ENCODE measurements at places on chromosomes 2 and 18.

DNA sequence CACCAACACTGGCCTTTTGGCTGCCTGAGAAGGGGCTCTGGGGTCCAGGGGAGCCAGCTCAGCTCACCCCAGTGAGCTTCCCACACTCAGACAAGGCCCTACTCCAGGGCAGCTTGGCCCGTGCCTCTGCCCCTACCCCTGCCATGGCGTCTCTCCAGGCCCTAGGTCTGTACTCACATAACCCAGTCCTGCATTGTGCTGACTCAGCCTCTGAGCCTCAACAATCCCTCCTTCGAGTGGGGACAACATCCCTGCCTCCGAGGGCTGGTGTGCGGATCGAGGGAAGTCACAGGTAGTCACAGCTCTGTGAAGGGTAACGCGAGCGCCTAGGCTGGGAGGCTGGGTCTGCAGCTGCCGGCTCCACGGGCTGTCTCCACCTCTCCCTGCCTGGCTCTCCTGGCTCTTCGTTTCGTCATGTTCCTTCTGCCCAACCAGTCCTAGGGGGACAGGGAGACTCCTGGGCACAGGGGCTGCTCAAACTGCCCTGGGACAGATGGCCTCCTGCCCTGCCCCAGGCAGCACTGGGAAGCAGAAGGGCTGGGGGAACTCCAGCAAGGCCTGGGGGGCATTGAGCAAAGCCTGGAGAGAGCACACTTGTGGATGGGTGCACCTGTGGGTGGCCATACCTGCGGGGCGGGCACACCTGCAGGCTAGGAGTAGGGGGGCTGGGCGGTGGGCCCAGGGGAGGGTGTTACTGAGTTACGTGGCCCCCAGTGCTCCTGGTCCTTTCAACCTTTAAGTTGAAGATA lies 74.6 kb downstream of the RRM2 start:
- no peak for DNase-seq

- no peak for DNase-seq
Measured at GRCh38 chr2:25650256-25650655, 23.1 kb downstream of the DTNB start.

DNA sequence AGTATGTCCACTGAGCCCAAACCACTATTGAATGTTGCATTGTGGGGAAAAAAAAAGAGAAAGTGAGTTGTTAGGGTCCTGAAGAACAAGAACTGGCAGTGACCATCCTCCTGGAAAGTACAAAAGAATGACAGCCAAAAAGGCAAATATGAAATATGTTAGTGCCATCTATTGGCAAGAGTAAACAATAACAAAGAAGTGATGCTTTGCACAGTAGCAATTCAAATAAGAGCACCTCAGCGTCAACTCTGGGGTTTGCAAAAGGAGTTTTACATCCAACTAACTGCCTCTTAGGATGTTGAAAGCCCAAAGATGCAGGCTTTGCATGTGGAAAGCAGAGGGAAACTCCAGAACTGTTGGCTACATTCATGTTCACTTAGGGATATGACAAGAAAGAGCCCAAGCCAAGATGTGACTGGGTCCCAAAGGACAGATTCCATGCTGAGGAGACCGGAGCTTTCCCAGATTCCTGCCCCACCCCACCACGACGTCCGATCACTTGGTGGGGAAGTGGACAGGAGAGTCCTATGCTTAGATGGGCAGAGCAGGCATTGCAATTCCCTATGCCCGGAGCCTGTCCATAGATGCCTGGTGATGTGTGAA lies 15.6 kb downstream of the TRABD2A start:
- DNase-seq, result no peak

DNA sequence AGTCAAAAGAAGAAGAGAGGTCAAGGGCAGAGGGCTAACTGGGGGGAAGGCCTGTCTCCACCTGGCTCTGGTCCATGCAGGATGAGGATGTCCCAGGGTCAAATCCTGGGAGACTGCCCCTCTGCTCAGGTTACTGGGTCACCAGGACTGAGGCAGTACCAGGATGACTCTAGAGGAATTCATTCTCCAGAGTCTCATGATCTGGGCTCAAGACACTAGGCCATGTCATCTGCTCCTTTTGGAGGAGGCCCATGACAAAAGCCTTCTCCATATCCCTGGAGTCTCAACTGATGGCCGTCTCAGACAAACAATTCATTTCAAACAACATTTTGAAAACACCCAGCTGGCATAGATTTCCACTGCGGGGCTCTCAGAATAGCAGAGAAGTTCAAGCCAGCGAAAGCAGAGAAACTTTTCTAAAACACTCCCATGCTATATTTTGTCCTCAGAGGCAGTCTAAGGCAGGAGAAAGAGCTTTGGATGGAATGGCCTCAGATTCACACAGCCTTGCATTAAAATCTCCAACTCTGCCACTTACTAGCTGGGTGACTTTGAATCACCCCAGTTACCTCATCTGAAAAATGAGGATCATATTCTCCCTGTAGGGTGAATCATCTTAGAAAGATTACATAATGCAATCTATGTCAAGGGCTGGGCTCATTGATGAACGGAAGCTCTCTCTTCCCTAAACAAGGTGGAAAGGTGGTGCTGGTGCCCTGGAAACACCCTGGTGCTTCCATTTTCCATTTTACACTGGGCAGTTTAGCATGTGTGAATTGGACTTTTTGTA lies 48.8 kb upstream of the LCLAT1 start:
- DNase-seq, result no peak

DNA sequence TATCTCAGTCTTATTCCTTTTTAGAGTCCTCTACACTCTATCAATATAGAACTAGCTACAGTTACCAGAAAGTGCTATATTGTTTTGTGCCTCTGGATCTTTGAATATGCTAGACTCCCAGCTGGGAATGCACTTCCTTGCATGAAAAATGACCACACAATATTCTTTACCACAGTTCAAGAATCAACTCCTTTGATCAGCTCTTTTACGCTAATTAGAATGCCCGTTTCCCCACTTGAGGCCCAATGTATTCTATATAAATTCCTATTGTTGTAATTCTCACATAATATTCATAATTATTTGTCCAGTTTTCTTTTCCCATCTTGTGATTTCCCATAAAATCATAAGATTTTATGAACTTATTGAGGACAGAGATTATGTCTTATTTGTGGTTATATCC lies 142.2 kb downstream of the UBE2E3 start:
- DNase-seq, result no peak

DNA sequence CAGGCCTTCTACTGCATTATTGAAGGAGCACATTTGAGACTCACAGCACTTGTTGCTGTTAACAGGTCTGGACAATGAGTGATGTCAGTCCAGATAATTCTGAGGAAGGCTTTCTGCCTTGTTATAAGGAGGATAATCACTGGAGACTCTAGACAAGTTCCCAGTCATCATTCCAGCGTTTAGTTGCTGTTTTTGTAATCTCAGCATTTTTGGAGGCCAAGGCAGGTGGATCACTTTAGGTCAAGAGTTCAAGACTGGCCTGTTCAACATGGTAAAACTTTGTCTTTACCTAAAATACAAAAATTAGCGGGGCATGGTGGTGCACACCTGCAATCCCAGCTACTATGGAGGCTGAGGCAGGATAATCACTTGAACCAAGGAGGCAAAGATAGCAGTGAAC lies 39.6 kb upstream of the TRIM43B start:
- no peak for DNase-seq

- DNase-seq, result no peak
Measured at GRCh38 chr2:63737081-63737751, 104.5 kb upstream of the UGP2 start.

DNA sequence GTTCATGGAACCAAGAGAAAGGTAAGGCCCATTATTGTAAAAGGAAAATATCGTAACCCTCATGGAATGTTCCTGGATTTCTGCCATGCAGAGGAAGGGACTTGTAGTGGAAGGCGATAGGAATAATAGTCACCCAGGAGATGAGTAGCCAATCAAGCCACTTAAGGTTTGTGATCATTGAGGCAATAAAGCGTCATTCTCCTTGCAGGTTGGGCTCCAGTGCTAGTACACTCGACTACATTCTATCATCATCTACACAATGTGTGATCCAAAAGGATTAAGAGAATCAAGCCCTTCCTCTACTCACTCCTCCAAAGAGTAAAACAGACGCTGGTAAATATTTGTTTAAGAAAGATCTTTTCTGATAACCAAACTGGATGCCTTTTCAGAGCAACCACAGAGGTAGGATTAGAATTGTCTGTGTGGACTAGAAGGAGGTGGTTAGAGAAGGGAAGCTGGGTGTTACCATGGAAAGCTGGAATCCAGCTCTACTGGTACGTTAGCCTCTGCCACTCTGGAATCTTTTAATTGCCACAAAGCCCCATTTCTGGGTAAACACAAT lies 245.7 kb downstream of the IKZF2 start:
- no peak for DNase-seq

DNA sequence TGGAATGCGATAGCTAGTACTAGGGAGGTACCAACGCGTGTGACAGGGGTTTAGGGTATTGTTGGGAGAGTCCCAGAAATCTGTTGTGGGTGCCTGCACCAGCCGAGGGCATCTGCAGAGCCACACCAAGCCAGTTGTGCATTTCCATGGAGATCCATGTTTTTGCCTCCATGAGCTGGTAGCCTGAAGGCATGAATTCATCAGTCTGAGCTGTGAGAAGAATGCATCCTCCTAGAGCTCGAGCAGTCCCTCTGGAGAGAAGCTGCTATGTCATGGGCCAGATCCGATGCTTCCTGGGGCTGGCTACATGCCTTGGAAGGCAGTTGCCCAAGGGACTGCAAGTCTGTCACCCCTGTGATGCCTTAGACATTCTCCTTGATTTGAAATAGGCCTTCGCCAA lies 57.9 kb downstream of the LIPG start:
- no peak for DNase-seq

DNA sequence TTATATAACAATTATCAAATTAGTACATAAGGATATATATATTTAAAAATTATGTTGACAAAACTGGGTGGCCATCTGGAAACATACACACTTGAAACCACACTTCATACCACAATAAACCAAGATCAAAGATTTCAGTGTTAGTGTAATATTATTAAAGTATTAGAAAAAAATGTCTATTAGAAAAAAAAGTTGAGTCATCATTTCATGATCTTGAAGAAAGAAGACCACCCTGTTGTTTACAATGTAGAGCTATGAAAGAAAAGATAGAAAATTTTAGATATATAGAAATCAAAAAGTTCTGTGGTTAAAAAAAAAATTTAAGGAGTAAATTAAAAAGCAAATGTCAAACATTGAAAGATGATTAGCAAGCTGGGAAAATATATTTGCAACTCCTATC lies 224.5 kb upstream of the CDH20 start:
- DNase-seq, result no peak

- no peak for DNase-seq
Measured at GRCh38 chr2:144341538-144341937, 178.4 kb downstream of the ZEB2 start.

- no peak for DNase-seq
Measured at GRCh38 chr2:1514391-1515072, 101.3 kb downstream of the TPO start.

DNA sequence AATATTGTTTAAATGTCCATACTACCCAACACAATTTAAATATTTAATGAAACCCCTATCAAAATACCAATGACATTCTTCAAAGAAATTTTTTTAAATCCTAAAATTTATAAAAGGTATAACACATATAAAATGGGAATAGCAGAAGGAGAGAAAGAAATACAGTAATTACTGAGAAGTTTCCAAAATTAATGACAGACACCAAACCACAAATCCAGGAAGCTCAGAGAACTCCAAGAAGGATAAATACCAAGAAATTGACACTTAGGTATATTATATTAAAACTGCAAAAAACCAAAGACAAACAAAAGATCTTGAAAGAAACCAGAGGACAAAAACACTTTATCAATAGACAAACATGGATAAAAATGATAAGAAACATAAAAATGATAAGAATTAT lies 101.1 kb downstream of the MEMO1 start:
- no peak for DNase-seq

- no peak for DNase-seq
Measured at GRCh38 chr18:49183921-49184320, 233.2 kb upstream of the SMAD7 start.

DNA sequence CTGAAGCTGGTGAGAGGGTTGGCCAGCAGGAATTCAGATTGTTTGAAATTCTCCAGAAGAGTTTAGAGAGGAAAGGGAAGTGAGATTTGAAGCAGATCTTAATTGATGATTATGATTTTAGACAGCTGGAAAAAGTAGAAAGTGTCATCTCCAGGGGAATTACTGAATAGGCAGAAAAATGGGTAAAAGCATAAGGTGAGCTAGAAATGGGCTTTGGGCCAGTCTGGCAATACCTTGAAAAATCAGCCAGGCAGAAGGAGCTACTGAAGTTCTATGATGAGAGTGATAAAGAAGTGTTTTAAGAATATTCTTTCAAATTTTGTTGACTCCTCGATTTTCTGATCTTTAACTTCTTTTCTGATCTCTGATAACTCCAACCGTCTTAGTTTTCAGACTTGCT lies 172.9 kb upstream of the CCDC150 start:
- no peak for DNase-seq

DNA sequence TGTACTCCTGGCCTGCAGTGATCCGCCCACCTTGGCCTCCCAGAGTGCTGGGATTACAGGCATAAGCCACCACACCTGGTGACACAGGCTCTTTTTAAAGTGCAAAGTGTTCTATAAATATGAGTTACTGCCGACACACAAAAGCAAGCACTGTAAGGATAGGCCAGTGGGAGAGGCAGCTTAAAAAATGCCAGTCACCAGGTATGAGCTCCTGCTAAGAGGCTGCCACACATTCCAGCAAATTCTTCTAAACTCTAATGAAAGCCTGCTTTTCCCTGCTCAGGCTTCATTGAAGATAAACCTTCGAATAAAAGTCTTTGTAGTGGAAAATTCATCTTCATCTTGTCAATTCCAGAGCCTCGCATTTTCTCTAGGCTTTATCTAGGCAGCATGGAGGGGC lies 203.0 kb upstream of the PID1 start:
- DNase-seq, result no peak

DNA sequence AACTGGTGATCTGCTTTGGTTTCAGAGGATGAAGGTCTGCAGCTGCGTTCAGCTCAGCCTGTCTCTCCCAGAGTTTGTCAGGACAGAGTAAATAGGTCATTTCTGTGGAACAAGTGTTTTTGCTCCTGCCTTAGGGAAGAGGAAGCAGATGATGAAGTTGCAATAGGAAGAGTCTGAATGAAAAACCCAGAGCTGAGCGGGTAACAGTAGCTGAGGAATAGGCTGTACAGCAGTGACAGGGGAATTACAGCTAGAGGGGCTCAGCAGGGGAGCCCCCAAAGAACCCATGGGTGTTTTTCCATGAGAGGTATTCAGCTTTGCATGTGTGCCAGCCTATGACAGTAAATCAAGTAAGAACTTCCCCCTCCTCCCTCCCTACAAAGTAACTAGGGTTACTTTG lies 10.3 kb upstream of the CYBRD1 start:
- DNase-seq, result no peak

GRCh38 chr2:88239781-88240180 lies 69.6 kb downstream of the THNSL2 start:
- DNase-seq, result peak; percentile 43

GRCh38 chr2:230905448-230906421 lies 19.3 kb downstream of the GPR55 start:
- DNase-seq, result peak; percentile 43

- no peak for DNase-seq
Measured at GRCh38 chr2:147594038-147594437, 250.8 kb upstream of the ACVR2A start.
